GM12892 (cell line): ENCODE measurements at places on chromosomes 5 and 9.
A peak's percentile ranks its signal among the peaks of the same experiment; 100 is the strongest.

- DNase-seq: no peak
These were observed 90.6 kb upstream of the CXCL14 start for GRCh38 chr5:135669416-135669815.

DNA sequence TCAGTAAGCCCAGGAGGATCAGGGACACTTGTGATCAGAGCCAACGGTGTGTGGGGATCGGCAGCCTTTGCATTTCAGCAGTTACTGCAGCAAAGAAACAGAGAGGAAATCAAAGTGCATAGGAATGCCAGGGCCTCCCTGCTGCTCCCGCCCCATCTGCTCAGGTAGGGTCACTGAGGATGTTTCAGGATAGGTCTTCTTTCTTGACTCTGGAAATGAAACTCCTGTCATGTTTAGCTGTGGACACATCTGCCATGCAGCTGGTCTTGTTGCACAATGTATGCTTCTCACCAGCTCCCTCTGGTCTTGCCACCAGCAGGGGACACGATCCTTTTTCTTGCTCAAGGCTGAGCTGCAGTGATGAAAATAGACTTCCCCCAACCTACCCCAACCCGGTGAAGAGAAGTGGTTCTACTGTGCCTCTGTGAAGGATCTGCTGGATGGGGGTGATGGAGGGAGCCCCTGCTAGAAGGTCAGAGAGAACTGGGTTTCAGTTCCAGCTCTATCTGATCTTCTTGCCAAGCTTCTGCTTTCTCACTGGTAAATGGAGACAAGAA lies 185.2 kb upstream of the KLF4 start:
- no peak for DNase-seq

DNA sequence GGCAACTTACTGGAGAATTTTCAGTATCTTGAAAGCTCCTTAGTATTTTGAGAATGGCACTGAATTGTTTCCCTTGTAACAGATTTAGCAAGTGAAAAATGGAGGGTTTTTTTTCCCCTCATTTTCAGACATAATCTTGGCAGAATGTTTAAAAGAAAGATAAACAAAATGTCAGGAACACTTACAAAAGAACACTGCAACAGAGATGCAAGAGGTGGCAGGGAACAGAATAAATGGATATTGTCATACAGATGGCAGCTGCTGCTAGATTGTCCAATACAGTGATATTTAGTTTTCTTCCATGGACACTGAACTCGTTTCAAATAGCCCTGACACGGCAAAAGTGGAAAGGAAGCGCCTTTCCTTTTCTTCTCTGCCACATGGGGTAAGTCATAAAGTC lies 76.9 kb upstream of the ZNF608 start:
- no peak for DNase-seq

DNA sequence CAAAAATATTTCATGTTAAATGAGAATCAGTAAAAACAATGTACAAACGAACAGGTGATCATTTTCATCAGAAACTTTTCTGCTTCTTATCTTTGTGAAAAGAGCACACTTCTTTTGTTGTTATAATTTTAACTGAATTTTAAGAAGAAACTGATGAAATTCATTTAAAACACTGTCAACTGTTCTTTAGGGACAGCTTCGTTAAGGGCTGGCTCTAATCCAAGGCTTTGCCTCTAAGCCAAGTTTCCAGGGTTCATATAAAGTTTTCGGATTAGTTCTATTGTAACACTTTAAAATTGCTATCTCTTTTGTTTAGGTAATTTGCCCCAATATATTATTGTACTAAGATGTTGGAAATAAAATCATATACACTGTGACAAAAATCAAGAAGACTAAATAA lies 559.2 kb downstream of the TUSC1 start:
- DNase-seq: no peak

DNA sequence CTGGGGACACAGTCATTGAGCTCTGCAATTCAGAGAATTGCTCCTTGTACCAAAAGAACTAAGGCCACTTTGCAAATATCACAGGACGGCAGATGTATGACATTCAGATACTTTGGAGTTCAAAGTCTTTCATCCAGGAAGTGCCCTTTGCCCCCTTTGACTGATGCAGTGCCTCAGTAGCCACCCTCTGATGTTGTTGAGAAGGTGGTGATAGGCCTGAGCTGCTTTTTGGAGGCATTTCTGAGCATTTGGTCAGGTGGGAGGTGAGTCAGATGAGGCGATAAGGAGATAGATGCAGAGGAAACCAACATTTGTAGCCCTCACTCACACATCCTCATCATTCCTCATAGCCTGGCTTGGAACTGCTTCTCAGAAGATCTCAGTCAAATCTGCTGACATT lies 63.4 kb downstream of the ANGPTL2 start:
- DNase-seq: no peak

DNA sequence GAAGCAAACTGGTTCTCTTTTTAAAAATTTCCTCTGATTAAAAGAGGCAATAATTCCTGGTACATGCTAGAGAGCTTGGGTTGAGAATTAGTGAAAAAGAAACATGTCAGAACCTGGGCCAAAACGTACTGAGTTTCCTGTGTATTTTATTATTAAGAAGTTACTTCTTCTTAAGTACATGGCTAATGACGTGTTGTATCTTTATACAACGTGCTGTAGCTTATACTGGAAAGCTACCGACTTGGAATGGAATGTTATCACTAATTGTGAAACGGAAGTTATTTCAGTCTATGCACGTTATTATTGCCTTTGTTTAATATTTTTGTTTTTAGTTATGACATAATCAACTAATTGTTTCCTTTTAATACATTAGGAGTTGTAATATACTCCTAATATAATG lies 43.1 kb downstream of the ZNF366 start:
- DNase-seq: no peak

GRCh38 chr5:112417931-112418658 lies 982 bp downstream of the EPB41L4A start:
- DNase-seq: peak; percentile 3

GRCh38 chr9:128554155-128554862 lies 1.9 kb downstream of the SPTAN1 start:
- no peak for DNase-seq

- DNase-seq: no peak
These were observed 11.1 kb upstream of the RFK start for GRCh38 chr9:76405340-76405739.

GRCh38 chr5:137754188-137754960 lies at the start of gene HNRNPA0:
TSS of gene HNRNPA0 (minus strand) at chr5:137754363. CDS start at chr5:137754066, 297 bp downstream.
- DNase-seq: peak; percentile 88

DNA sequence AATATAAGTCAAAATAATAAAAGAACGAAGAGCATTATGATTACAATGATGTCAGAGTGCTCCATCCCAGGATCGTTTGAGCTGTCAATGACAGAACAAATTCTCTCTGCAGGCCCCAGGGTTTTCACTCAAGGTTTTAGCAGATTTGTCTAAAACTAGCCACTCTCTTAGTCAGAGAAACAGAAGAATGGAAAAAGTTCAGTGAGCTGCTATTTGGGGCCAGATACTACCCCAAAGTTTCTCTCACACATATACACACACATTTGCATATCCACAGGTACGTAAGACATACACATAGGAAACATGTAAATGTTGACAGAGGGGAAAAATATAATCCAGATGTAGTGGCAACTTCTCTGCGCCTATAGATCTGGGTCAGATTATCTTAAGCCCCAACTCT lies 76.3 kb upstream of the SEMA6A start:
- DNase-seq: no peak

DNA sequence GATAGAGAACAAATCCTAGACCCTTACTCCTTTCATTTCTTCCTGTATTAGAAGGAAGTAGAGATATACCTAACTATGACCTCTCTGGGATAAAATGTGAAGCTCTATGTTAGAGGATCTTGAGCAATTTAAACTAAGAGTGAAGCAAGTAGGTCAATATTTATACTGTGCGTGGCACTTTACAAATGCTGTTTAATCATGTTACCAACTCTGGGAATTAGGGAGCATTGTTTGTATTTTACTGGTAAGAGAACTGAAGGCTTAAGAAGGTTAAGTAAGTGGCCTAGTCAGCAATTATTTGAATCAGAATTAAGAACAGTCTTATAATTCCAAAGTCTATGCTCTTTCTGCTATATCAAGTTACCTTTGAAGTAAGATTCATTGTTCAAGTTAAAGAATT lies 12.0 kb downstream of the TNC start:
- DNase-seq: no peak

DNA sequence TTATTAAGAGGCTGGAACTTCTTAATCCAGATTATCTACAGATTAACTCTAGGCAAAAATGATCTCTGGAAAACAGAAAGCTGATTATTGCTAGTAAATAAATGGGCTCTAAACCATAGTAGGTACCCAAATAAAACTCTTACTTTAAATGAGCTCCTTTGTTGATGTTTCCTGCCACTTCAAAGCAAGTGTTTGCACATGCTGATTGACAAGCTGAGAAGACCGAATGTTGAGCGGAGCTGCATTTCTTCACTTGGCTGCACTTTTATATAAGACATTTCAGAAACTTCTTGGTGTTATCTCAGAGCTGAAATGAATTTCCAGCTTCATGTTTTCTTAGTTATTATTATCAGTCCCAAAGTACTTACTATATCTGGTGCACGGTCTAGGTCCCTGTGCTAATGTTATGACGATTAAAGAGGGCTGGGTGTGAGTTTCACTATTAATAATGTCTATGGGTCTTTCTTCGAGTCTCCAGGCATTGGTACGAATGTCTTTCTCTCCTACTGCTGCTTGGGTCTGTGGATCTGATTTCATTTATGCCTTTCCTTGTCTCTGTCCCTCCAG lies 58.6 kb upstream of the CTXN3 start:
- DNase-seq: no peak

GRCh38 chr9:38047301-38048251 lies 21.5 kb downstream of the SHB start:
- no peak for DNase-seq

- no peak for DNase-seq
These were observed 164.5 kb upstream of the S1PR3 start for GRCh38 chr9:88826771-88827181.
